ENCODE measurements at places on chromosomes 1 and 21. TPM values are rescaled to one million over a fixed set of nuclear protein-coding genes. Genes with fewer than 3 reads are reported as not detected.
A peak's percentile ranks its signal among the peaks of the same experiment; 100 is the strongest.

The TDRD5 gene
- total RNA-seq = not detected

GRCh38 chr1:203619091-203619780 is 7.4 kb upstream of the ATP2B4 start:
- DNase-seq = no peak

GRCh38 chr1:117925981-117926380 is 3.4 kb downstream of the GDAP2 start:
- DNase-seq = no peak

- no peak for DNase-seq
Measured at GRCh38 chr21:38469642-38470041, 28.6 kb downstream of the ERG start.

The ZNF684 gene
- total RNA-seq = 3.1 TPM

GRCh38 chr21:29025328-29025713 is 853 bp downstream of the USP16 start:
- DNase-seq = no peak

GRCh38 chr1:61724506-61724812 is 482 bp downstream of the TM2D1 start:
- no peak for DNase-seq

The IL19 gene
- total RNA-seq = not detected

GRCh38 chr21:26550326-26550725 is 22.8 kb downstream of the CYYR1 start:
- DNase-seq = no peak

GRCh38 chr21:33127154-33127867 is 57.4 kb downstream of the OLIG1 start:
- DNase-seq = peak; percentile 69

- no peak for DNase-seq
Measured at GRCh38 chr1:221706191-221706590, 35.7 kb downstream of the DUSP10 start.

GRCh38 chr1:40606978-40607377 is 58.5 kb downstream of the RIMS3 start:
- DNase-seq = no peak

GRCh38 chr1:155698382-155699038 is 9.6 kb downstream of the DAP3 start:
- DNase-seq = no peak

DNA sequence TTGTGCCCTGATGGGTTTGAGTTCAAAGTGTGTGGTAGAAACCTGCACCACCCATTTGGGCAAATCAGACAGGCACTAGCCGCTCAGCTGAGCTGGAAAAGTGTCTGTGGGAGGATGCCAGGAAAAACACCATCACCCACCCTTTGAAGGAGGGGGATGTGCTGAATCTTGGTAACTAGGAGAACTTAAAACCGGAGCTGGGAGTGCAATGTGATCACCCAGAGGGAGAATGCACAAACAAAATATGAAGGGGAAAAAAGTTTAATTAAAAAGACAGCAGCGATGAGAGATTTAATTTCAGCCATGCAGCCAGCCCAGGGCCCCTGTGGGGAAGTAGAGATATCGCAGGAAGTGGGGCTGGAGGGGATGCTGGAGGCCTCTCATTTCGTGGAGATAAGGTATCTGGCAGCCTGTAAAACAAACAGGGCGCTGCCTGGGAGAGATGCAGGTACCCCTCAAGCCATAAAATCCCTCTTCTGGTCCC is 86.8 kb upstream of the BCAR3 start:
- no peak for DNase-seq

The MTARC1 gene
- 71.5 TPM for total RNA-seq

The GPR52 gene
- 3.3 TPM for total RNA-seq

DNA sequence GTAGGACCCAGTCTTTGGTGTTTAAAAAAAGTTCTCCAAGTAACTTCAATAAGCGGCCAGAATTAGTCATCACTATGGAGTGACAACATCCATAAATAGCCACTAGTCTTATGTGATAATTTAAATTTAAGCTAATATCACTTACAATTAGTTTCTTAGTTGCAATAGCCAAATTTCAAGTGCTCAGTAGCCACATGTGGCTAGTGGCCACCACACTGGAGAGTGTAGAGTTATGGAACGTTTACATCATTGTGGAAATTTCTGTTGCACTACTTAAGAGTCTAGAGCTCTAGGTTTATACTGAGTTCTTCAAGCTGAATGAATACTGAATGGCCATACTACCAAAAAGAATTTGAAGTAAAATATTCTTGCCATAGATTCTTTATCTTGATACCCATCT is 121.1 kb downstream of the RUNX1 start:
- DNase-seq = no peak

- DNase-seq = peak; percentile 58
Measured at GRCh38 chr1:31745096-31745945, 18.8 kb downstream of the ADGRB2 start.

The ATP1A4 gene
- total RNA-seq = not detected

- DNase-seq = peak; percentile 80
Measured at GRCh38 chr1:61056573-61057439, 25.6 kb upstream of the NFIA start.

The AKNAD1 gene
- not detected for total RNA-seq

DNA sequence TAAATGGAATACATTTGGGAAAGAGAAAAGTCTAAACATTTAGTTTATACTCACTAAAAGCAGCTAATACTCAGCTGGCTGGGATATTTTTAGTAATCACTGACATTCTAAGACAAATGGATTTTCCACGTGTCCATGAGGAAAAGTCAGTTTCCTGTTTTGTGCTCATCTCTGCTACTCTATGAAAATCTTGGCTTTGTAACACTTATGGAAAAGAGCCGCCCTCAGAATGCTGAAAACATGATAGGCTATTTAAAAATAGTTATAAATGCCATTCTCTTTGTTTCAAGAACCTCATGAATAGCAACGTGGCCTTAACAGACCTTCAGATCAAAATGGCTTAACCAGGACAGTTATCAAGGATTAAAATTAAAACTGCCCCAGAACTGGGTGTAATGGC is 29.9 kb downstream of the MRAP start:
- no peak for DNase-seq

DNA sequence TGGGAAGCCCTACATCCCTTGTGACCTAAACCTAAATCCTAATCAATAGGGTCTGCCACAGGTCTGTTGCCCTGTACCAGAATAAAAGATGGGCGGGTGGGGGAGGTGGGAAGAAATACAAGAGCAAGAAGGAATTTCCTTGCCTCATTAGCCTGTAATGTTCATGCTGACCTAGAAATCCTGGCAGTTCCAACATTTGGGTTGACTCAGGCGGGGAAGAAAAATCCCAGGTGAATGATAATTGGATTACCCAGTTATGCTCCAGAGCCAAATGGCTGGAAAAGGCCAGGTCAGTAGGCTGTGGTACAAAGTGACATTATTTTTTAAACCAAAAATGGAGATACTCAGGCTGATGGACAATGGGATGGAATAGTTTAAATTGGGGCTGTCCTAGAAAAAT is 27.3 kb upstream of the A3GALT2 start:
- no peak for DNase-seq

DNA sequence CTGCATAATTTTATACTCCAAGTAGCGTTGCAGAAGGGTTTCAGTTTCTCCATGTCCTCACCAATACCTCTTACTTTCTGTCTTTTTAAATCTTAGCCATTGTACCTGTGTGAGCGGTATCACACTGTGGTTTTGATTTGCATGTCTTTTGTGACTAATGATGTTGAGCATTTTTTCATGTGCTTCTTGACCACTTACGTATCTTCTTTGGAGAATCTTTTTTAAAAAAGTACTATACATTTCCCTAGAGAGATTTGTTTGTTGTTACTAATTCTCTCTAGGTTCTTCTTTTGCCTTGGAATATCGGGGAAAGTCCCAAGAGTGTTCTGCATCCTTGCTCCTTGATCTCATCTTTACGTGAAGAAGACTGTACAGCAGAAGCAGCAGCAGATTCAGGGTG is 81.8 kb upstream of the WARS2 start:
- DNase-seq = no peak

- DNase-seq = no peak
Measured at GRCh38 chr1:43764581-43764980, 57.2 kb downstream of the ST3GAL3 start.

- DNase-seq = no peak
Measured at GRCh38 chr21:25580912-25581260, 26.4 kb downstream of the MRPL39 start.

The RGS13 gene
- 4.9 TPM for total RNA-seq

The RBP7 gene
- 46.8 TPM for total RNA-seq

DNA sequence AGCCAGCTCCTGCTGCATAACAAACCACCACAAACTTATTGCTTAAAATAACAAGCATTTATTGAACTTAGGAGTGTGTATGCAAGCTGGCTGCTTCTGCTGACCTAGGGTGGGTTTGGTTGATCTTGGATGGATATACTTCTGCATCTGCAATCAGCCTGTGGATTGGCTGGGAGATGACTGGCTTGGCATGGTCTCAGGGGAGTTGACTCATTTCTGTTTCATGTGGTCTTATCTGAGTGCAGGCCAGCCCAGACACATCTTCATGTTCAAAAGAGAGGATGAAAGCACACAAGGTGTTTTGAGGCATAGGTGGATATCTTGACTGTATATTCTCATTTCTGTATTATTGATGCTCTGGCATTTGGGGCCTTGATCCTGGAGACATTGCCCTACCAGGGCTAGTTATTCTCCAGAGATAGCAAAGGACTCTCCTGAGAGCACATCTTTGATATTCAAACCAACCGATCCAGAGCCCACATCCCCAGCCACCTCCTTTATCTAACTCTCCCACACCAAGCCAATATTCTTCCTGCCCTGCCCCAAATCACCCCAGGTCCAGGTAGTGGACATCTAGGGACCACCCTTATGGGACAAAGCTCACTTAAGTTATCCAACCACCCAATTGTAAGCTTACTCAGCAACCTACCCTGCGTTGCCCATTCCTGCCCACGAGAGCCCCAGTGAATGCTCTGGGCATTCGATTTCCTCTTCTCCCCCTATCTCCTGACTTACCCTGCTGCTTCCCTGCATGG is 350.8 kb downstream of the PTPRU start:
- no peak for DNase-seq

- DNase-seq = no peak
Measured at GRCh38 chr1:200973937-200974657, 49.4 kb downstream of the KIF21B start.

The SORT1 gene
- total RNA-seq = 24.7 TPM

DNA sequence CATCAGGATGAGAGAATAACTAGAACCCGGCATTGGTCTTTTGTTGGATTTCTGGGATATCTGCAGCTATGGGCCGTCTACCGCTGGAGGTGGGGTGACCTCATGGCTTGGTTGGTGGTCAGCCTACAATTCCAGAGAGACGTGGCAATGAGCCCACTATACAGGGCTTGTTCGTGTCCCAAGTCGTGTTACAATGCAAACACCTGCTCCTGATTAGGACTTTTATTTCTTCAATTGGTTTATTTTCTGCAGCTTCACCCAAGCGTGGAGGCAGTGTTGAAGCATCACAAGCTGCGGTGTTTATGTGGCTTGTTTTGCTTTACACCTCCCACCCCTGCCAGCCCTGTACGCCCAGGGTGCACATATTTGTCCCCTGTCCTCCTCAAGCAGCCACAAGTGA is 211.7 kb upstream of the TMEM51 start:
- DNase-seq = no peak

The CD244 gene
- 0.33 TPM for total RNA-seq

GRCh38 chr1:80375662-80376061 is 1369.1 kb upstream of the ADGRL4 start:
- no peak for DNase-seq

The ALDH4A1 gene
- total RNA-seq = 4.7 TPM

The SMIM1 gene
- total RNA-seq = not detected

- DNase-seq = no peak
Measured at GRCh38 chr1:229862017-229862774, 204.8 kb upstream of the GALNT2 start.

DNA sequence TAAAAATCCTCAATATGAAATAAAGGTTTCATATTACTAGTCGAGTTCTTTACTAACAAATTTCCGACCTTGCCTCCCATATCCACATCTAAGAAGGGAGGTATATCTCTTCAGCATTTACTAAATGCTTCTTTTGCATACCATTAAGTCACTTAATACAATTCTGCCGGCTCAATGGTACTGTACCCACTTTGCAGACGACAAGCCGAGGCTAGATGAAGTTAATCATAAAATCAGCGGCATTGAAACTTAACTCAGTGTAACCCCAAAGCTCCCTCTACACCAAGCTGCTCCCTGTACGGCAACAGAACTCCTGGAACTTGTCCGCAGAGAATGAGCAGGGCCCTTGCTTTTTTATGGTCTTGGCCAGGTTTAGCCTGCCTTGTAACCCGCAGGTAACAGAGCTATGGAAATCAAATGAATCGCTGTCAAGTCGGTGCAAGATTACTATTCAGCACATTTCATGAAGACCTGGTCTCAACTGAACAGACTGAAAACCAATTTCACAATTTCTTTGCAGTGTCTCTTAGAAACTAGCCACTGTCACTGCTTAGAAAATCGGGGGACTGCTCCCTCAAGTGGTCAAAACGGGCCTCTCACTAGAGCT is 738 bp downstream of the INTS7 start:
- DNase-seq = no peak

The SLC1A7 gene
- not detected for total RNA-seq
